ENCODE measurements at places on chromosomes 11 and 22. TPM values are rescaled to one million over a fixed set of nuclear protein-coding genes. Genes with fewer than 3 reads are reported as not detected.
A peak's percentile ranks its signal among the peaks of the same experiment; 100 is the strongest.

DNA sequence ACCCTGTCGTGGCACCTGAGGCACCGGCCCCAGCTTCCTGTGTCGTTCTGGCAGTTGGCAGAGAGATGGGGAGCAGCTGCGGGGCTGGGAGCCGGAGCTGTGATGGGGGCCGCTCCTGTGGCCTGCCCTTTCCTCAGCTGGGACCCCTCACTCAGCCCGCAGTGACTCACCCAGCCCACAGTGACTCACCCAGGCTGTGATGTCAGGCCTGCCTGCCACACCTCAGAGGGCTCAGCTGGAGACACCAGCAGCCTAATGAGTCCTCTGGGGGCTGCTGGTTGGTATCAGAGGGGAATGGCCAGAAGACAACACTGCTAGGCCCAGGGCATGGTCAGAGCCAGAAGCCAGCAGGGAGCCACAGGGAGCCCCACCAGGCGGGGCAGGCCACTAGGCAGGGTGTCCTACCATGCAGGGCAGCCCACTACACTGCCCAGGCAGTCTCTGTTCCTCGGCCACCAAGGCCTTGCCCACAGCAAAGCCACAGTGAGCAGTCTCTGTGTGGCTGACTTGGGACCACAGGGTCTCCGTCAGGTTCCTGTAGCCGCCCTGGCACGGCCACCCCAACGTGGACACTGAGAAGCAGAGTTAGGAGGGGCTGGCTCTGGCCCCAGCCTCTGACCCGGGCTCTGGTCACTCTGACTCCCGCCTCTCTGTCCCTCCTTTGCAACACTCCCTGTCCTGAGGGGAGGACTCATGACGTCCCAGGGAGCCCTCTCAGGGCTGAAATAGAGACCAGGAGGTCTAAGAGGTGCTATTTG, 4.2 kb upstream of the FXYD2 start:
- peak; percentile 84 for DNase-seq
- no peaks in the 10 kb centered on the region for H3K36me3 ChIP-seq
- H3K4me3 ChIP-seq, result no peak overlapping the region
- H3K27ac ChIP-seq, result peak overlapping the region; percentile 62
- peaks cover 50% of the 10 kb centered on the region for H3K4me1 ChIP-seq

DNA sequence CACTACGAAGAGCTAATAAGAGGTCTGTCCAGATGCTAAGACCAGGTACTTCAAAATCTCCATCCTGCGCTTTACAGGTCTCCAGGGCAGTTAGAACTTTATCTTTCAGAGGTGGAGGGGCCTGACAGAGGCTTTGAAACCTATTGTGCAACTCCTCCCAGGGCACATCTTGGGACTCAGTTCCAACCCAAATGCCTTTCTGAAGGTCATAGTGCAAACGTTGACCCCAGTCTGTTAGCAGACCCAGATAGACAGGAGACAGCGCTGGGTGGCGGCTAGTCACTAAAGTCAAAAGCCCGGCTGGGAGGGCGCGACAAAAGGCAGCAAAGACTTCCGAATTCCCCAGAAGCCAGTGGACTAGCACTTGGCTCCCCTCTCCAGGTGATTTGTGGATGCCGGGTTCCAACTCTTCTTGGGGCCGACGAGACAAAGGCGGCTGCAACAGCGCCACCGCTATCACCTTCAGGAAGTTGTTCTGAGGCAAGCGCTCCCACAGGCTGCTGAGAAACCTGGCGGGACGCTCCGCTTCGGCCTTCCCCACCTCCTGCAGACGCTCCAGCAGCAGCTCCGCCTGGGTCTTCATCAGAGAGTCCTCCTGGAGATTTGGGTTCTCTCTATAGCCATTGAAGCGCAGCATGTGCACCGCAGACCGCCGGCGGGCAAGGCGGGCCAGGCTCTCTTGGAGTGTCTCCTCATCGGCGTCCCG, 728 bp downstream of the FANCF start:
- peak; percentile 80 for DNase-seq
- H3K4me1 ChIP-seq, result peaks cover 9% of the 10 kb centered on the region
- H3K27me3 ChIP-seq, result no peaks in the 10 kb centered on the region
- no peaks in the 10 kb centered on the region for H3K36me3 ChIP-seq
- H3K27ac ChIP-seq, result peak overlapping the region; percentile 82

DNA sequence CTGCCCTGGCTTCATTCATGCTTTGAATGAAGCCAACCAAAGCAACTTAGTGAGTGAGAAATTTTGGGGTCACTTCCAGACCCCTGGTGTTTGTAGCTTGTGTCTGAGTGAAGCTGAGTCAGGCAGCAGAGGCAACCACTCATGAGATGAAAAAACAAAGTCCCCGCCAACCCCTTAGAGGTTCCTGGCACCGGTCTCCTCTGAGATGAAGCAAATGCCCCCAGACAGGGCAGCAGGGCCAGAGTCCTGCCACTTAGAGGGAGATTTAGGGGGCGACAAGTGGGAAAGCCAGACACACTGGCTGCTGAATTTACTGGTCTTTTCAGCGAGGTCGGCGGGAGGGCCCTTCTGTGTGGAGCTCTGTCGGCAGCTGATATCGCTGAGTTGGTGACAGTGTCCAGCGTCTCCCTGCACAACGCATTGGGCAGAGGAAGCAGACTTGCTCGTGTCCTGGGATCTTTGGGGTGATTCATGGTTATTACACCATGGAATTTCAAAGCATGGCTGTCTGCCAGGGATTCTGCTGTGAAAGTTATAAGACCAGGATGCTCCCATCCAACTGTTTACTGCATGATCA, 482.6 kb downstream of the MIAT start:
- H3K27ac ChIP-seq, result no peak overlapping the region
- H3K27me3 ChIP-seq, result no peaks in the 10 kb centered on the region
- H3K4me3 ChIP-seq, result no peak overlapping the region

WNT7B gene
- not detected for total RNA-seq

PDE3B gene
- total RNA-seq, result 132 TPM

H19 gene
- 211 TPM for total RNA-seq
